ENCODE measurements at places on chromosomes 7 and 10. TPM values are rescaled to one million over a fixed set of nuclear protein-coding genes. Genes with fewer than 3 reads are reported as not detected.
A peak's percentile ranks its signal among the peaks of the same experiment; 100 is the strongest.

DNA sequence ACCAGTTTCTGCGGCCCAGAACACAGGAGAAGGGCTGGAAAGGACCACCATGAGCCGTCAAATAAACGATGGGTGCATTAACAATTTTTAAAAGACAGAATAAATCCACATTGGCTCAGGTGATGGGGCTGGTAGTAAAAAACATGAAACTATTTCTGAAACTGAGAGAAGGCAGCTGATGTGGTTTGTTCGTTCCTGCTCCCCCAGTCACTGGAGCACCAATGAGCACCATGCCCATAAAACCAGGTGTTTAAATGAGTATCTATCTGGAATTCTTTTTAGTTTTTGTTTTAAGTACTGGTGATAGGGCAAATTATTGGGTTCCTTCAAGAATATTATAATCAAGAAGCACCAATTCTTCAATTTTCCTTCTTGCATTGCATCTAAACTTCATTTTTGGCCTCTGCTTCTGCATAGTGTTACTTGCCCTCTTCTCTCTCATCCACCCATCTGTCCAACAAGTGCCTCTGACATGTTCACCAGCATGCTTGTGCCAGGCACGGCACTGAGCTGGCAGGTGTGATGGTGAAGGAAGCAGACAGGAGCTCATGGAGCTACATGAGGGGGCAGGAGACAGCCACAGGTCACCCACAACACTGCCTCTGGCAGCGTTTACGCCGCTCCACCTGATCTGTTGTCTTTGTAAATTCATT, 65.5 kb downstream of the LARP4B start:
- DNase-seq: no peak

GRCh38 chr10:3876350-3876962, 91.4 kb upstream of the KLF6 start:
- DNase-seq: no peak

The SPACDR gene
- polyA plus RNA-seq: 1.4 TPM

The ABCB4 gene
- polyA plus RNA-seq: 0.95 TPM

GRCh38 chr7:29332042-29332811, 137.7 kb downstream of the CHN2 start:
- no peak for DNase-seq

The CTAGE8 gene
- 0.44 TPM for polyA plus RNA-seq

GRCh38 chr10:101005361-101005760, 5.8 kb downstream of the LZTS2 start:
- DNase-seq: no peak

The ZP3 gene
- 6.9 TPM for polyA plus RNA-seq

- DNase-seq: no peak
Measured at GRCh38 chr10:46518028-46518725, 38.3 kb downstream of the GPRIN2 start.

GRCh38 chr10:18332048-18332447, 191.8 kb downstream of the CACNB2 start:
- no peak for DNase-seq

GRCh38 chr7:36972140-36972518, 247.8 kb upstream of the AOAH start:
- DNase-seq: no peak

- DNase-seq: no peak
Measured at GRCh38 chr10:113859261-113859660, 4.8 kb downstream of the NHLRC2 start.

- DNase-seq: peak; percentile 9
Measured at GRCh38 chr7:109844362-109844761, 1246.6 kb upstream of the LRRN3 start.
